SIG-M5 (cell line): ENCODE measurements at places on chromosomes 16 and 17.

DNA sequence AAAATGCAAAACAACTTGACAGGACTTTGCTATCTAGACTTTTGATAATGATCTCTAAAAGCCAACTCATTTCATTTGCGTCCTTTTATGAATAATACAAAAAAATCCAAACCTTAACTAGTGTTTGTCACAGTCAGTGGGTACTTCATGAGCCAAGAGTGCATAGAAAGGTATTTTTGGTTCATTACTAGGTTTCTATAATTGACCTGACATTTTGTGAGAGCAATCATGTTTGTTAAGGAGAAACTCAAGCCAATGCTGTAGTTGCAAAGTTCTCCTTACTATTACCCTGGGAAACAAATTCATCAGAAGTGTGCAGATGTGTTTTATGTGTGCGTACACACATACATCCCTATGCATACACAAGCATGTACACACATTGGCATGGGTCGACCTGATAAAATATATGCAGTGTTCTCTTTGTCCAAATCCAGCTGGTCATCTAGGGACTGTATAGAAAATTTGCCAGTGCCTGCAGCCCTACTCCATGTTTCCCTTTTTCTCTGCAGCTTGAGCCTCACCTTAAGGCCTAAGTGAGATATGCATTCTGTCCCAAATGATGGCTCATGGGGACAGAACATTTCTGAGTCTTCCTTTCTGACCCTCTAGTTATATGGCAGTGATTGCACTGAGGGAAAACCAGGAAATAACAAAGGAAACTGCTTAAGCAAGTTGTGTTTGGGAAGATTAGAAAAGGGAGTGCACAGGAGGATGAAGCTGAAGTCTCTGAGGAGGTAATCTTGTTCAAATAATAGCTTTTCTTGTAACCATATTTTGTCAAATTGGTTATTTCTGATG, 128.1 kb downstream of the CDH13 start:
- DNase-seq: no peak

- DNase-seq: no peak
Observed at GRCh38 chr16:51312363-51313150, 161.5 kb upstream of the SALL1 start.

GRCh38 chr16:67910158-67910557, 17.1 kb downstream of the PSKH1 start:
- DNase-seq: no peak

DNA sequence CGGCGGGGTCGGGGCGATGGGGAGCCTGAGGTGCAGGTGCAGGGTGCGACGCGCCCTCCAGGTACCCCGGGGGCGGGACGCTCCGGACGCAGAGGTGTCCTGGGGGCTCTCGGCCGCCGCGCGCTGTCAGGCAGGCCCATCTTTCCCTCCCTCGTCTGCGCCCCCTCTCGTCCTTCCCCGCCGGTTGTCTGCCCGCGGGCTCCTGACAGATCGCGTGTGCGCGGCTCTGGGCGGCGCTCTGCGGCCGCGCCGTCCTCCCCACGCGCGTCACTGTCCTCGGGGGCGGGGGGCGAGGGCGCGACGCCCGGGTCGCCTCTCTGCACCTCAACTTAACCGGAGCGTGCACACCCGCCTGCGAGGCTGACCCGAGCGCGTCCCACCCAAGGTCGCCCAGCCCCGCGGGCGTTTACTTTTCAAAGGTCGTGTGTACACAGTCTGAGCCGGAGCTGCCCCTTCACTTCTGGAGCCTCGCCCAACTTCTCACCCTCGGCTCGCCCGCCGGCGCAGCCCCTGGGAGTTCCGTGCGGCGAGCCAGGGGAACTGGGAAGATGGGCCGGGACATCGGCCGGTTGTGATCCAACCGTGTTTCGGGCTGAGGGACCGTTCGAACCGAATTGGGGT, 512 bp downstream of the AKAP1 start:
- DNase-seq: no peak

DNA sequence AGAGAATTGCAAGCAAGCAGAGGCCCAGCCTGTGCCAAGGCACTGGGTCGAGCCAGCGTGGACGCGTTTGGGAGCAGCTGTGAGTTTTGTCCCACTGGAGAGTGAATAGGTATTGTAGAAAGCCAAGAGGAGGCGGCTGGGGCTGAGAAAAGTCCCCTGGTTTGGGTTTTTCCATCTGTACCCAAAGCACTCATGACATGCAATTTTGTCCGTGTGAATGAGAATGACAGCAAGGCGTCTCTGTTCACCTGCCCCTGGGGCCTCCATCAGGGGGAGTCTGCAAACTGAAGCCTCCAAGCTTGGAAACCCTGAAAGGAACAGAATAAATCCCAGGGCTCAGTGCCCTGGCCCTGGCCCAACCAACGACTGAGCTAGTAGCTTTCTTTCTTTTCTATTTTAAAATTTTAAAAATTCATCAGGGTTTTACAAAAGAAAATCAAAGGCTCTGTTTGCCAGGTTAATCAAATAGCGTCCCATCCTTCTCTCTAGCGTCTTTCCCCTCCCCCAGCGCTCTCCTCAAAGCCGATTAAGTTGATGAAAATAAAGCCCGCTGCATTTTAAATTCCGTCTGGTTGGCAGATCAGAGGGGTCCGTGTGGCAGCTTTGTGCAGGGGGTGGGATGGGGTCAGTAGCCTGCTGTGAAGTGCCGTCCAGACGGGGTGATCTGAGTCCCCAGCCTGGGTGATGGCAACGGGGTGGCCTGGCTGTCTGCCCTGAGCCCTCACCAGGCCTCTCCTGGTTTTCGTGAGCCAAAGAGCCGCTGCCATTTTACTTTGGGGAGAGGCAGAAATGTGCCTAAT, 171.0 kb downstream of the KATNIP start:
- DNase-seq: no peak

DNA sequence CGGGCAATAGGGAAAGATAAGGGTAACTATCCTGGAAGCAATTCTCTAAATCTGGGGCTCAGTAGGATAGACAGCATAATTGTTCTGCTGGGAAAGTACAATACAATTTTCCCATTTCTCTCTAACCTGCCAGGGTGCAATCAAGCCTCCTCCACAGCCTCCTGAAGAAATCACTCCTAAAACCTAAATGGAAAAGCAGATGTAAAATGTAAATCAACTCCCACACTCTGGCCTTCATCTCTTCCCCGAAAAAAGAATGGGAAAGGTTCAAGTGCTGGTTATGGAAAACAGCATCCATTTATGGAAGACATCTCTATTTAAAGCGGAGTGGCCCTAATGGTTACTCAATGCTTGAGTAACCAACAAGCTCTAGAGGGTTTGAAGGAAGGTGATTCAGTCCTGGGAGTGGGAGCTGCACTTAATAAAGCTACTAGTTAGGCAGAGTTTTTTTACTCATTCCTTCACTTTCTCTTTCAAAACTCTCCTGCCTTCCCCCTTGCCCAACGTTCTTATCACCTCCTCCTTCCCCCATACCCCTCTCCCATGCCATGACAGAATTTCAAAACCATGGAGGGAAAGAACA, 5.1 kb downstream of the MMD start:
- no peak for DNase-seq

DNA sequence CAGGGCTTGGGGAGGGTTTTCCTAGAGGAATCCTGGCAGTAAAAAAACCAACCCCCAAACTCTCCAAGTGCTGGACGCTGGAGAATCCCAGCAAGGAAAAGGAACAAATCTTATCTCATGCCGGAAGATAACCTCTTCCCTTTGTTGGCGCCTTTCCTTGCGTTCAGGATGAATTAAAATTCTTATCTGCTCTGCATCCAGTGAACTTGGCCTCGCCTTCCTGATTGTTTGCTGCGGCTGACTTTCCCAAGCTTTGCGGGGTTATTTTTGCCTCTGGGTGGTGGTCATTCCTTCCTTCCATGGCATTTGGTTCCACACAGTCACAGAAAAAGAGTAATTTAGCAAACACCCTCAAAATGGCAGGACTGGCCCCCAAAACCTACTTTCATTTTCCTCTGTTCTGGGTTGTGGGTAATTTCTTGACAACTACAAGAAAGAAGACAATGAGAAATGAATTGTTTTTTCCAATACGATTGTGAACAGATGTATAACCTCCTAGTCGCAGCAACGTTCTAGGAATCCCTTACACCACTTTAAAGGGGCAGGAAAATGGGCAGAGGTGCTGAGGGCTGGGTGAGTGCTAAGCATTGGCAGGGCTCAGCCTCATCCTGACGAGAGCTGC, 77.8 kb downstream of the MRC2 start:
- DNase-seq: no peak

DNA sequence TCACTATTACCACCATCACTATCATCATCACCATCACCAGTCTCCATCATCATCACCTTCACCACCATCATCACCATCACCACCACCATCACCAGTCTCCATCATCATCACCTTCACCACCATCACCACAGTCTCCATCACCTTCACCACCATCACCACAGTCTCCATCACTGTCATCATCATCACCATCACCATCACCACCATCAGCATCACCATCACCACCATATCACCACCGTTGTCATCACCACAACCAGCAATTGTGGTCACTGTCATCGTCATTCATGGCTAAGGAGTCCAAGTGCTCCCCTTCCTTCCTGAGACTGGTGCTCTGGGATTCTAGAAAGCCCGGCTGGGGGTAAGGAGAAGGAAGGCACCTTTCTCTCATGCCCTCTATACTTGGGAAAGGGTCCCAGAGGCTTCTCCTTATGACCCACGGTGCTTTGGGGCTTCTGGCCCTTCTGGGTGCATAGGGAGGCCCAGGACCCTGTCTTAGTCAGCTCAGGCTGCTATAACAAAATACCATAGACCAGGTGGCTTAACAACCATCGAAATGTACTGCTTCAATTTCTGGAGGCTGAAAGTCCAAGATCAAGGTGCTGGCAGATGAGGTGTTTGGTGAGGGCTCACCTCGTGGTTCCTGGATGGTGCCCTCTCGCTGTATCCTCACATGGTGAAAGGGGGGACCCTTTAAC, 93.4 kb upstream of the GSE1 start:
- DNase-seq: no peak

GRCh38 chr16:70692130-70692872, 6.4 kb upstream of the MTSS2 start:
- DNase-seq: no peak

DNA sequence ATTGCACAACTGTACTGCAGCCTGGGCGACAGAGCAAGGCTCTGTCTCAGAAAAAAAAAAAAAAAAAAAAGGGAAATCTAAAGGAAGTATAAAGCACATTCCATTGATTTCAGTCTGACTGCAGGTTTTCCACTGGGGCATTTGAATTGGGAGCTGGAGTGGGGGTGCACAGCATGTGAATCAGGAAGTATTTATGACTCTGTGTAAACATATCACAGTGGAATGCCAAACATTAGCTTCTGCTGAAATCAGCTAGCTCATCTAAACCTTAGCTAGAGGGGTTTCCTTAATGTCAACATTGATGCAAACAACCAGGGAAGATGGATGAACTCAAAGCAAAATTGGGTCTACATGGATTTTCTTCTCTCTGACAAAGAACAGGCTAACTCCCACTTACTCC, 641.0 kb upstream of the EEF2KMT start:
- DNase-seq: no peak

DNA sequence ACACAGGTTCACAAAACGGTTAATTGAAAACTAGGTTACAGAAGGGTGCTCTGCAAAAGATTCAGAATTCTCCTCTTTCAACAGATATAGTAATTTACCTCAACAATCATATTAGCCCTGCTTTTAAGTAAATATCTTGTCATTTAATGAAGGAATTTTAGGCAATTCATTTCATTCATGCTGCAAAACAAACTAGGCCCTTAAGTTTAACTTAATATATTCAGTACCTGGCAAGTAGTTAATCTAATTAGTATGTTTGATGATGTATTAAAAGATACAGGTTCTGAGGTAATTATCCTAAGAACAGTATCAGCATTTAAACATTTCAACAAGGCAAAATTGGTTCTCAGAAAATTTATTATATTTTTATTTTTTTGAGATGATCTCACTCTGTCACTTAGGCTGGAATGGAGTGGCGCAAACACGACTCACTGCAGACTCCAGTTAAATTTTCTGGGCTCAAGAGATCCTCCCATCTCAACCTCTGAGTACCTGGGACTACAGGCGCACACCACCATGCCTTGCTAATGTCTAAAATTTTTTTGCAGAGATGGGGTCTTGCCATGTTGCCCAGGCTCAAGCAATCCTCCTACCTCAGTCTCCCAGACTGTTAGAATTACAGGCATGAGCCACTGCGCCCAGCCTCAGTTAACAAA, 44.9 kb downstream of the SMURF2 start:
- DNase-seq: no peak

- no peak for DNase-seq
Observed at GRCh38 chr16:5354645-5355044, 257.1 kb upstream of the EEF2KMT start.

- DNase-seq: no peak
Observed at GRCh38 chr16:86964796-86965241, 352.4 kb downstream of the C16orf95 start.

- DNase-seq: no peak
Observed at GRCh38 chr16:57233944-57234706, 10.9 kb upstream of the ARL2BP start.

DNA sequence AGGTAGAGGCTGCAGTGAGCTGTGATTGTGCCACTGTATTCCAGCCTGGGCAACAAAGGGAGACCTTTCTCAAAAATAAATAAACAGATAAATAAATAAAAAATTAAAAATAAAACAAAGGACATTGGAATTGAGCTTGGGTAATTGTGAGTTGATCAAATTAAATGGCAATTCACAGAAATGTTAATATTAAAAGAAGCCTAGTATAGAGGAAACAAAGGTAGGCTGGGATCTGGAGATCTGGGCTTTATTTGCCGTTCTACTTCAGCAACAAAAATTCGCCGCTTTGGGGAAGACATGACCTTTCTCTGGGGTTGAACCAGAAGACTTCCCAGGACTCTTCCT, 332 bp upstream of the VPS25 start:
- no peak for DNase-seq

DNA sequence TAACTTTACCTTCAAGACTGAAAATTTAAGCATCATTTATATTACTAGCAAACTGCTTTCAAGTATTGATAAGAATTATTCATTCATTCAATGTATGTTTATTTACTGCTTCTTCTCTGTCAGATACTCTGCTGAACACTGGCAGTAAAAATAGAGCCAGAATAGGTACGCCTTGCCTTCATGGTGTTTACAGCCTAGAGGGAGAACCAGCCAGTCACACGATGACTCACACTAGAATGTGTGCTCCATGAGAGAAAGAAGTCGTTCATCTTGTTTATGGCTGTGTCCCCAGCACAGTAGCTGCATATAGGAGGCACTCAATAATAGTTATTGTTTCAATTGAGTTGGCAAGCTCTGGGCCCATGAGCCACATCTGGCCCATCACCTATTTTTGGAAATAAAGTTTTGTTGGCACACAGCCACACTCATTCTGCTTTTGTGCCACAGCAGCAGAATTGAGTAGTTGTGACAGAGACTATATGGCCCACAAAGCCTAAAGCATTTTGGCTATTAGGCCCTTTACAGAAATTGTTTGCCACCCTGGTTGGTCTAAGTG, 84.2 kb downstream of the TMC6 start:
- no peak for DNase-seq

GRCh38 chr17:63001689-63002394, 35.8 kb downstream of the TANC2 start:
- no peak for DNase-seq

GRCh38 chr16:73289232-73289631, 241.3 kb upstream of the ZFHX3 start:
- DNase-seq: no peak

DNA sequence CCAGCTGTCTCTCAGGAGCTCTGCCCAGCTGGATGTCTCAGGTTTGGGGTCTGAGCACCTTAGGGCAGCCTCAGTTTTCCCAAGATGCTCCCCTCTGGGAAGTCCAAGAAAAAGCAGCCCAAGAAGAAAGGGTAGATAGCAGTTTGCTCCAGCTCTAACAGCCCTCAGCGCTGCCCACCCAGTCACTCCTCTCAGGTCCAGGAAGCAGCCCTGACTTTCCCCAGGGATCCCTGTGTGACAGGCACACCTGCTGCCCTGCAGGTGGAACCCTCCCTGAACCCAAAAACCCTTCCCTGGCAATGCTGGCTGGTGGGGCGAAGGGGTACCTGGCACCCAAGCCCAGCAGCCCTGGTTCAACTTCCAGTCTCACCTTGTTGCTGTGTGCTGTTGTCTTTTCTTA, 48.1 kb downstream of the BEAN1 start:
- no peak for DNase-seq
